ENCODE measurements at places on chromosomes 2 and 18.

DNA sequence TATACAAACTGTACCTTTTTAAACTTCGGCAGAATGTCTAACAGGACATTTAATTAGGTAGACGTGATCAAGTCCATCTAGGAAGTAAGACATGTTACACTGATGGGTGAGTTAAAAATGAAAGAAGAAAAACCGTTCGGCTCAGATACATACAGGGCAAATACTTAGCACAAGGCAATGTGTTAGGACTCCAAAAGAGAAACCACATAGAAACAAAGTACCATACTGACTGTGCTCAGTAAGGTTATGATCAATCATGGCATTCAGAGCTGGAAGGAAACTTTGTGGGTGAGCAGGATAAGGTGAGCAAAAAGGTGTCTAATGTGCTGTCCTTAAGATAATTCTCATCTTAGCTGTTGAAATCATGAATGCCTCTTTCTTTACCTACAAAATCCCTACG, 211.9 kb downstream of the STK39 start:
- DNase-seq = no peak

GRCh38 chr2:1769703-1770422, 25.5 kb upstream of the PXDN start:
- DNase-seq = no peak

GRCh38 chr2:179277429-179278196, 13.0 kb upstream of the SESTD1 start:
- DNase-seq = no peak

- DNase-seq = no peak
Measured at GRCh38 chr2:190354003-190354690, 10.8 kb downstream of the INPP1 start.

DNA sequence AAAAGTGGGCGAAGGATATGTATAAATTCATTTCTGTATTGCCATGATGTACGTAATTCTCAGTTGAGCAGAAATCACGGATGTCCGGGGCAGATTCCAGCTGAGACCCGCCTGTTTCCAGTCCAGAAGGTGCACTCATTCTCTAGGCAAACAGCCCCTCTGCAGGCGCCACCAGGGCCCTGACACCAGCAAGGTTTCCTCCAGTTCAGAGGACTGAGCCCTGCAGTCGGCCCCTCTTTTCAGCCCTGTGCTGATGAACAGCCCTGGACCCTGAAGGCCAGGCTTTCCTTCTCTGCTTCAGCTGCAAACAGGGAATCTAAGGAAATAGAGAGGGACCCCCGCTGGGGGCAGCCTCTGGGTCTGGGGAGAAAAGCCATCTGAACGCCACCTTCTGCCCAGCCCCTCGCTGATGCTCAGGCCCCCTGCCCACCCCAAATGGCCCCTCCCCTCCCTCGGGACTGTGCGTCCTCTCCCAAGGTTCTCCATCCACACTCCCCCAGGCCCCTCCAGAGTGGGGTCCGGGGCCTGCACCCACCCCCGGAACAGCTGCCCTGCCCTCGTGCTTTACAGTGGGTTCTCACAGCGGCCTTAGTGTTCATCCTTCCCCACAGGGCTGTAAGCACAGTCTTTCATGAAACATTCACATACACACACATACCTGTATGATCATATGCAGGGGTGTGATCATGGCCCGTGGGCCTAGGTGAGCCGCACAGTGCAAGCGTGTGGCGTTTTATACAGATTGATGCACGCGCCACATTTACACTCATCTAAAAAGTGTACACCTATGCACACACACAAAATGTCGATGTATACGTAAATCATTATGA, 12.1 kb downstream of the COPS9 start:
- no peak for DNase-seq

DNA sequence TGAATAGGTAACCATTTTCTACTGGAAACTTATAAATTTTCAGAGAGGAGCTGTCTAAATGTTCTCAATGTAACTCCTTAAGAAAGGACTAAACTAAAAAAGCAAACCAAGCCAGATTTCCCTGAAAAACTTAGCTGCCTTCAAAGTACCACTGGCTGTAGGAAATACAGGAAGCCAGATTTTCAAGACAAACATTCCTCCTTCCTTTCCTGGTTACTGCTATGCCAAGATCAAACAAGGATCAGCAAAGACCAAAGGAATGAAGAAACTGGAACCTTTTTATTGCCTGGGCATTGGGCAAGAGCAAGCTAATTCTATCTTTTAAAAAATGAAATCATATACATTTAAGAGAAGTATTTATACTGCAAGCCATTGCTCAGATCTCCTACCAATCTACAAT, 212.7 kb downstream of the DYM start:
- no peak for DNase-seq

GRCh38 chr18:33839452-33840211, 261.6 kb downstream of the ASXL3 start:
- DNase-seq = peak; percentile 69

DNA sequence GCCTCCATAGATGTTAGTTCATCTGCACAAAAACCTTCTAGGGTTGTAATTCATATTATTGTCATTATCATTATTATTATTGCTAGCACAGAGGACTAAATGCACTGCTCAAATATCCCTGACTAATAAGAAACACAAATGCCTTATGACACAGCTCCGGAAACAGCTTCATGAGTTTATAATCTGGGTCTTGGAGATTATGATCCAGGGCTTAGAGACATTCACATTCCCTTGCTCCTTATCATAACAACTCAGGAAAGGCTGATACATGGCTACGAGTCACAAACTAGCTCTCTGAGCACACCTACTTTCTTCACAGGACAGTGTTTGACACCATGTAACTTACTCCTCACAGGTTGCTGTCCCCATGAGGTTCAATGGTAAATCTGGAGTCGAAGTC, 102.2 kb upstream of the TTC39C start:
- no peak for DNase-seq

DNA sequence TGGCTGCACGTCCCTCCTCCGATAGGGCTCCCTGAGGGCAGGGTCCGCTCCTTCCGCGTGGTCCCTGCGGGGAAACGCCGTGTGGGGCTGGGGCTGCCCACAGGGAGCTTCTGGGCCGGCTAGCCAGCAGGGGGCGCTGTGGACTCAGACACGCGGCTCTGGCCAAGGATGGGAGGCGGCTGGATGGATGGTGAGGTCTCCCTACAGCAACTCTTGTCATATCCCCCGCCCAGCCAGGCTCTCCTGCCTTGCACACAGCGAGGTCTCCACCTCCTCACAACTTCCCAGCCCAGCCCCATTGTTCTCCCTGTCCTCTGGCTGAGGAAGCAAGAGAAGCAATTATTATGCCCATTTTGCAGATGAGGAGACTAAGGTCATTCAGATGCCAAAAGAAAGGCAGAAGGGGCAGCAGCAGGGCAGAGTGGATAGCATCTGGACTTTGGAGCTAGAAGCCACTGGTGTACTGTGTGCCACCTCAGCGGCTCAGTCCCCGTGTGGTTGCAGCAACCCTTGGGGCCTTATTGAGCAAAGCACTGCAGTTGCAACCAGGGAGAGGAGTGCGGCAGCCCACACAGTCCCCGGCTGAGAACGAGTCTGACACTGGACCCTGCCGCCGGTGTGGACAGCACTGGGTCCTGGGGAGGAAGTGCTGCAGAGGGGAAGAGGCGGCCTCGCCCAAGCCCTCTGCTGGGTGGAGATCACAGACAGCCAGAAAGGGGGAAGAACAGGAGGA, 99.0 kb downstream of the ZFP36L2 start:
- DNase-seq = no peak

GRCh38 chr2:36670881-36671595, 25.5 kb upstream of the VIT start:
- DNase-seq = no peak

DNA sequence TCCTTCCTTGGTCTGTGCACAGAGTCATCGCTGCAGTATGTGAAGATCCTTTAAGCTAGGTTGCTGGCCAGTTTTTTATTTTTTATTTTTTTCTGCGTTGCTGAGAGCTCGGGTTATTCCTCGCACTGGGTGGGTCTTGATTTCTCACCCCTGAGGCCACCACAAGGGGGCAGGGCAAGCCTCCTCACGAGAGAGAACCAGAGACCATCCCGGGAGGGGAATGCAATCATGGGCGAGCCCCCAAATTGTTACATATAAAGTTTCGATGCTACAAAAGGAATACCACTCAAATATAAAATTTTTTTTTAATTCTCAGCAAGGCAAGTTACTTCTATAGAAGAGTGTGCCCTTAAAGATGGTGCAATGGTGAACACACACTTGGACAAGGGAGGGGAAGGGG, 24.9 kb downstream of the HTR2B start:
- DNase-seq = no peak

DNA sequence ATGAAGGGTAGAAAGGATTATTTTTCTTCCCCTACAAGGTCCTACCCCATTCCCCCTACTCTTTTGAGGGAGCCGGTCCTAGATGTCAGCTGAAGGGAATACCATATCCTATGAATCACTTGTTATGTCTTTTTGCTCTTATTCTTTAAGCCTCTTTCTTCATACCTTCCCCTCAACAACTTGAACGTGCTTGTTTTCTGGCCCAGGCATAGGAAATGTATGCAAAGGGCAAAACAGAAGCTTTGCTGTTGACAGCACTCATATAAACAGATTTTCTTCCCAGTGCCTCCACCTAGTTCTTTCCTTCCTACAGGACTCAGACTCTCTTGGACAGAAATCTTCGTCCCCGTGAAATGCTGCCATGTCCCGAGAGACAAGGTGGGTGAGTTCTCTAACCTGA, 64.6 kb downstream of the TMEM17 start:
- DNase-seq = no peak

DNA sequence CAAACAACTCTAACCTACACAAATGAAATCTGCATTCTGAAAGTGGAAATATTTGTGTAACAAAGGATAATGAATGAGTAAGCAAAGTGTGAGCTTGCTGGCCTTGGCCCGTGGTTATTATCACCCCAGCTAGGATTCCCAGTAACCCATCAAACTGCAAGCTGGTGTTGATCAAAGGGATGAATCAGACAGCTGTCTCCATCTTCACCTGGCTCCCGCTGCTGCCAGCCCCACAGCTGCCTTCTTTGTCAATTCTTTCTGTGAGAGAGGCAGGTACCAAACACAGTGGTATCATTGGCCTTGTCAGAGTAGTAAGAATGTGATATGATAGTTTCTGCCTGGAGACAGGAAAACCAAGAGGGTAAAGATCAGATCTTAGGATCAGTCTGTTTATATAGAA, 25.2 kb upstream of the RGPD4 start:
- DNase-seq = no peak

GRCh38 chr18:57131782-57132181, 15.1 kb upstream of the BOD1L2 start:
- DNase-seq = no peak

DNA sequence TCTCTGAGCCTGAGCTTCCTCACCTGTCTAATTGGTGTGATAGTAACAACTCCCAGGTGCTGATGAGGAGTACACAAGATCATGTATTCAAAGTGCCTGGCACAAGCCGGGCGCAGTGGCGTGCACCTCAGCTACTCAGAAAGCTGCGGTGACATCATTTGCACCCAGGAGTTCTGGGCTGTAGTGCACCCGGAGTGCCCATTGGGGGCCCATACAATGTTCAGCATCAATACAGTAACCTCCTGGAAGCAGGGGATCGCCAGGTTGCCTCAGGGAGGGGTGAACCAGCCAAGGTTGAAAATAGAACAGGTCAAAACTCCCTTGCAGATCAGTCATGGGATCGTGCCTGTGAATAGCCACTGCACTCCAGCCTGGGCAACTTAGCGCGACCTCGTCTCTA, 11.2 kb upstream of the C1QL2 start:
- no peak for DNase-seq

GRCh38 chr2:239669181-239669898, 268.5 kb upstream of the HDAC4 start:
- DNase-seq = no peak

- DNase-seq = no peak
Measured at GRCh38 chr2:162300266-162300665, 18.2 kb downstream of the IFIH1 start.

- DNase-seq = peak; percentile 47
Measured at GRCh38 chr2:3476321-3476984, 42.9 kb downstream of the ADI1 start.

DNA sequence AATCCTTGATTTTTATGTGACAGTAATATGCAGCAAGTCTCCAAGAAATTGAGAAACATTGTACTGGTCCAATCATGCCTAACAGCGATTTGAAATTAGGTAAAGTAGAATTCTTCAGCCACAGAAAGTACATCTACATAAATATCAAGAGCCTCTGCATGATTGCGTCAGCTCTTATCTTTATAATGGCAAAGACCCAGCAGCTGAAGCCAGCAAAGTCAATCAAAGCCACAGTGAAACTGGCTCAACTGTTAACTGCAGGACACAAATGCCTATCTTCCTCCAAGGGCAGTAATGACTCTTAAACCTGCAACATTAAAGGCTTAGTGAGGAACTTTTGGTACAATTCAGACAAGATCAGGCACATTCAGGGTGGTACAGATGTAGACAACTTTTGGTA, 102.5 kb downstream of the BARD1 start:
- DNase-seq = no peak

DNA sequence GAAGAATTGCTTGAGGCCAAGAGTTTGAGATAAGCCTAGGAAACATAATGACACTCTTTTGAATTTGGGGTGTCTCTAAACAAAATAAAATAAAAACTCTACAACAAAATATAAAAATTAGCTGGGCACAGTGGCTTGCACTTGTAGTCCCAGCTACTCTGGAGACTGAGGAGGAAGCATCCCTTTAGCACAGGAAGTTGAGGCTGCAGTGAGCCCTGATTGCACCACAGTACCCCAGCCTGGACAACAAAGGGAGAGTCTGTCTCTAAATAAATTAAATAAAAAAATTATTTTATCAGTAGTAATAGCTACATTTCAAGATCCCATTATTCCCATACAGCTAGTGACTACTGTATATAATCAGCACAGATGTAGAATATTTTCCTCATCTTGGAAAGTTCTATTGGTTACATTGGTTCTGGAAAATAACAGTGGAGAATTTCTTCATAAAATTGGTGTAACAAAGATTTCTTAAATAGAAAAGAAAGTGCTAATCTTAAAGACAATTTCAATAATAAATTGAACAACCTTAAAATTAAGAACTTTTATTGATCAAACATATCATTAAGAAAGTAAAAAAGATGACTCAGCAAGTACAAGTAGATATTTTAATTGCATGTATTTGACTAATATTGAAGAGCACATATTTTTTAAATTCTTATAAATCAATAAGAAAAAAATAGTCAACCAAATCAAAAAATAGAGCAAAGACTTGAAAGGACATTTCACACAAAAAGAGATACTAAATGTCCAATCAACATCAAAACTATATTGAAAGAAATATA, 90.4 kb upstream of the KYNU start:
- DNase-seq = no peak

DNA sequence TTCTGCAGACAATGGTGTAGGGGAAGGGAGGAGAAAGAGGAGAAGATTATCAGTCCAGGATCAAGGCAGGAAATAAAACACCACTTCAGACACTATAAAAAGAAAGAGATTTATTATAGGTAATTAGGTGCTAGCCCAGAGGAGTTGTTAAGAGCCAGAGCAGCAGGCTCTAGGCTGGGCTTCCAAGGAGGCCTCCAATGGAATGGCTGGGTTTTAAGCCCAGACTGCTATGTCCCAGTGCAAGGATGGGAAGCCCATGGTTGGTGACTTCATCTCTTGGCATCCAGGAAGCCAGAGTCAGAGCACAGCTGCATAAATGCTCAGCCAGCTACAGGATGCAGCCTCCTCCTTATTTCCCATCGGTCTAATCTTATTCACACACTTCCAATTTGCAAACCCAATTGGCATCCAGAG, 95.6 kb downstream of the LAMA3 start:
- DNase-seq = no peak

- no peak for DNase-seq
Measured at GRCh38 chr2:102514061-102514785, 41.2 kb downstream of the SLC9A4 start.

- no peak for DNase-seq
Measured at GRCh38 chr18:11658989-11659388, 30.1 kb upstream of the GNAL start.
